ENCODE measurements at places on chromosomes 2 and 18.

GRCh38 chr18:46484971-46485370 lies 172.0 kb downstream of the LOXHD1 start:
- no peak for DNase-seq

- DNase-seq = no peak
Measured at GRCh38 chr2:169755083-169755870, 21.6 kb downstream of the KLHL23 start.

DNA sequence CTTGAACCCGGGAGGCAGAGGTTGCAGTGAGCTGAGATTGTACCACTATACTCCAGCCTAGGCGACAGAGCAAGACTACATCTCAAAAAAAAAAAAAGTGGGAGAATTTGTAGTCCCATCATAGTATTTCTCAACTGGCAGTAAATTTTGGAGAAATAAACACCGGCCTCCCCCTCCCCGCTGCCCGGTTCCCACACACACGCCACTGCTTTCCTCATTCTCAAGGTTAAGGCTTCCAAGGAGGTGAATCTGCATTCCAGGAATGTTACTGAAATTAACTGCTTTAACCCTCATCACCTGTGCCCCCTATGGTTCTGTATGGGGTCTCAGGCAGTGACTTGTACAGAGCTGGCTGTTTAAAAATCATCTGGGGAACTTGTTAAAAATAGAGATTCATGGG lies 49.9 kb downstream of the MRPL35 start:
- no peak for DNase-seq

- no peak for DNase-seq
Measured at GRCh38 chr18:79498662-79499061, 102.9 kb downstream of the NFATC1 start.

- DNase-seq = no peak
Measured at GRCh38 chr2:105521616-105522015, 122.8 kb upstream of the FHL2 start.

DNA sequence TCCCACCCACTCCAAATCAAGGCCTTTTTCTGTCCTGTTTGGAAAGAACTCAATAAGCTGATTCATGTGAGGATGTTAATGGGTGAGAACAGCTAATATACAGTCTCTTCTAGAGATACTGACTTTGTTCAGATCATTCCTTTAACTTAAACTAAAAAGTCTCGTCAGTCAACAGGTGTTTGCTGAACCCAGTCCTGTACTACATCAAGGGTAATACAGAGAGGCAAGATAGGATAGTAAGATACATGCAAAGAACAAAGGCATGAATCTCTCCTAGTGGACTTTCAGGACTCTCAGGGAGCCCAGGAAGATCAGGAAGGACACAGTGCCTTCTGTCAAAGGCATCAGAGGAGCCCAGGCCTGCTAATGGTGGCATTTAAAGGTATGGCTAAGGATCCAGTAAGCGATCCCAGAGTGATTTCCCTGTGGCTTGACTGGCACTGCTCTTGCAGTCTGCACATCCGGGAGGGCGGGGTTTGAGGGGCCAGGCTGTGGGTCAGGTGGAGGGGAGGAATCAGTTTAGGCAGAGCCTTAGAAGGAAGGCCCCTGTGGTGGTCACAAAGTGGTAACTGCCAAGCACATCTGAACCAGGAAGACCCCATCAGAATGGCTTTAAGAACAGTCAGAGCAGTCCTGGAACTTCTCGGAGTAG lies 54.0 kb downstream of the EPAS1 start:
- no peak for DNase-seq

GRCh38 chr2:21317131-21317530 lies 193.4 kb downstream of the TDRD15 start:
- DNase-seq = no peak
